ENCODE measurements at places on chromosomes 13 and 19. TPM values are rescaled to one million over a fixed set of nuclear protein-coding genes. Genes with fewer than 3 reads are reported as not detected.

Gene ZNF562
- total RNA-seq: 23.7 TPM

DNA sequence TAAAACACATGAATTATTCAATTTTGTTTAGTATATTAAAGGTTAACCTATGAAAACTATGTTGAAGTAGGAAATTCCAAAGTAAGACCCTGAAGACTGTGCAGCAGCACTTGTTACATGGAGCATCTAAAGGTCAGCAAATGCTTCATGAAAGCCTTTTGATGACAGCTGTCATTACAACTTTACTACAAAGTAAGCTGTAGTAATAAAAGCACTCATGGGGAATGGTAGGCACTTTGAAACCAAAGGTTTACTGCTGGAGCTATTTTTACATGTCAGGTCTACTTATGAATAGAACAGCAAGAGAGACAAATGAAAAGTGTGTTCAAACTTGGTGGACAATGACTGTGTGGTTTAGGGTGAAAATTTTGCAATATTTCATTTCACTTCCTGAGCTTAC, 672.5 kb upstream of the PCDH20 start:
- DNase-seq: no peak

DNA sequence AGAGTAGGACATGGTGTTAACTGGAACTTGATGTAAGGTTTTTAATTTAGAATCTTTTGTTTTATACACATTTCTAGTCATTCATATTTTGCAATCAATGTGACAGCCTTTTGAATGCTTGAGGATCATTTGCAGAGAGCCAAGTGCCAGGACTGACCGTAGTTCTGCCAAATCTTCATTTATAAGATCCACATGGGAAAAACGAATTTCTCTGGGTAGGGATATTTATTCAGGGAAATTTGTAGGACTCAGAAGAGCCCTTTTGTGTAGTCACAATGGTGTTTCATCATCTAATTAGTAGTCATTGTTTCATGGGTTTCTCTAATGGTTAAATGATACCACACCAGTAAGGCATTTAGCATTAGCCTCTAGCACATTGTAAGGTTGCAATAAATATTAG, 161.1 kb downstream of the LMO7 start:
- no peak for DNase-seq

GRCh38 chr13:101915331-101915730, 462.9 kb downstream of the ITGBL1 start:
- no peak for DNase-seq

Gene ZNF581
- total RNA-seq: 46.2 TPM

DNA sequence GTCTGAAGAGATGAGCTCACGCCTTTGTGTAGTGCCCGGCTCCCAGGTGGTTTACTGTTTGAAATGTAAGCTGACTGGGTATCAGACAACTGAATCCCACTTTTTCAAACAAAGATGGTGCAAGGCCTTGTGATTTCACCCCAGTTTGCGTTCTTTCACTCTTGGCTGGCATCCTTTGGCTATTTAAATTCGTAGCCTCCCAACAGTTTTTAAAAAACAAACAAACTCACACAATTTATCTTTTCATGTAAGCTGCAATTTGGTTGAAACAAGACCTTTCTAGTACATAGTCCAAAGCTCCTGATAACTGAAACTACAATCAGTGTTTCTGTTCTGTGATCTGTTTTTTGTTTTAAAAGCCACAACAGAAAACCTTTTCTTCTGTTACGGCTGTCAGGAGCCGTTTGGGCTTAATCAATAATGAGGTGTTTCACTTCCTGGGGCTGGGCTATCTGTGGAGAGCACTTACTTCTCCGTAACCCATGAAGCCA, 65.1 kb upstream of the NPAS1 start:
- DNase-seq: no peak

DNA sequence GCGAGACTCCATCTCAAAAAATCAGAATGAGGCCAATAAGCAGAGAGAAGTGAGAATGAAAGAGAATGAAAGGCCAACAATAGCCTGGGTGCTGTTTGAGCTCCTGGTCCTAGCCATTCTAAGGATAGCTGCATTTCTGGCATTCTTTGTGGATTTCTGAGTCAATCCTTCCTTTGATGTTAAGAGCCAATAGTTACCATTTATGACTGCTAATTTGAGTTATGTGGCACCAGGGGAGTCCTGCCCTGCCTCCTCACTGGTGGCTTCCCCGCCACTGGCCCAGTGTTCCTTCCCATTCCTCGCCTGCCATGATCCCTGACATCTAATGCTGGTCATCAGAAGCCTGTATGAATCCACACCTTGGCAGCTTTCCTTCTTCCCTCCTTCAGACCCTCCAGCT, 991.2 kb downstream of the UQCRFS1 start:
- DNase-seq: no peak

DNA sequence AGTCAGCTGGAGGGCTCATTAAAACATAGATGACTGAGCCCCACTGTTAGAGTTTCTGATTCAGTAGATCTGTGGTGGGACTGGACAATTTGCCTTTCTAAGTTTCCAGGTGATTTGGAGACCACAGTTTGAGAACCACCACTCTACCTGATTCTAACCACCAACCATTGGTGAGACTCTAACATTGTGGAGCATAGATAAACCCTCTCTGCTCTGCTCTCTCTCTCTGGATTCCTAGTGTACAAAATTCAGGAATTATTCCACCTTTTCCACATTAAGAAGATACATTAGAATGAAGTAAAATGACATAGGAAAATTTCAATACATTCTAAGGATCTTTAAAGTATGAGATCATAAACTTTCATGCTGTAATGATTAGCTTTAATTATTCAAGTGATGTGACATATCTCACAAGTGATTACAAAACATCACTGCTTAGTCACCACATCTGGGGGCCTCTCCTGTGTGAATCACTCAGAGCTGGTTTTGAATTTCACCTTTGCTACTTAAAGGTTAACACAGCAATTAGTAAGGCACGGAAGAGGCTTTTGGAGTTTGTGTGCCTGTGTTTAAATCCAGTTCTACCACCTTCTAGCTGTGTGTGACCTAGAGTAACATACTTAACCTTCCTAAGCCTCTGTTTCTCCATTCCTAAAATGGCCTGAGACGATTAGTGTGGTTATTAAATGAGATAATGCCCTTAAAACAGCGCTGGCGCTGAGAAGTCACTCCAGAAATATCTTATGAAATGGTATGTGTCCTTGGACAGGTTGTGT, 78.5 kb upstream of the NBEA start:
- DNase-seq: peak; percentile 37

DNA sequence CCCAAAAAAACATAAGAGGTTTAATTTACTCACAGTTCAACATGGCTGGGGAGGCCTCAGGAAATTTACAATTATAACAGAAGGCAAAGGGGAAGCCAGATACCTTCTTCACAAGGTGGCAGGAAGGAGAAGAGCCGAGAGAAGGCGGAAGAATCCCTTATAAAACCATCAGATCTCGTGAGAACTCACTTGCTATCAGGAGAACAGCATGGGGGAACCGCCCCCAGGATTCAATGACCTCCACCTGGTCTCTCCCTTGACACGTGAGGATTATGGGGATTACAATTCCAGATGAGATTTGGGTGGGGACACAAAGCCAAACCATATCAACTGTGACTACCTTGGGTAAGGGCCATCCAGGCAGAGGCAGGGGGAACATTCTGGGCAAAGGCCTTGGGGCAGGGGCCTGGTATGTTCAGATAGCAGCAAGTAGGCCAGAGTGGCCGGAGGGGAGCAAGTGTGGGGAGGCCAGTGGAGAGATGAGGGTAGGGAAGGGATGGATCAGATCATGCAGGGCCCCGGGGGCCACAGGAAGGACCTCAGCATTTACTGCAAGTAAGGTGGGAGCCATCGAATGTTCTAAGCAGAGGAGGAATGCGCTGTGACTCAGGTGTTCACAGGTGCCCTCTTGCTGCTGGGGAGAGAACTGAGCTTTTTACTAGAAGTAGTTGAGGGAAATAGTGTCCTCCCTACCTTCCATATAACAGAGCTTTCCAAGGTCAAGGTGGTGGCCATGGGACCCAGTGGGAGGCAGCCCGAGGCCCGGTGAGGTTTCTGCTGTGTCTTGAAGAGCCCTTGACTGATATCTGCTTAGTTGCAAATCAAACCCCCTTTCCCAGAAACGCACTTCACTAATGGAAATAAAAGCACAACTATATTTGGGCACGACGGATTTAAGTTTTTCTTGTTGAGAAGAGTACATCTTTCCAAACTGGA, 18.0 kb downstream of the RAB3D start:
- no peak for DNase-seq

Gene CPAMD8
- total RNA-seq: 1.3 TPM

DNA sequence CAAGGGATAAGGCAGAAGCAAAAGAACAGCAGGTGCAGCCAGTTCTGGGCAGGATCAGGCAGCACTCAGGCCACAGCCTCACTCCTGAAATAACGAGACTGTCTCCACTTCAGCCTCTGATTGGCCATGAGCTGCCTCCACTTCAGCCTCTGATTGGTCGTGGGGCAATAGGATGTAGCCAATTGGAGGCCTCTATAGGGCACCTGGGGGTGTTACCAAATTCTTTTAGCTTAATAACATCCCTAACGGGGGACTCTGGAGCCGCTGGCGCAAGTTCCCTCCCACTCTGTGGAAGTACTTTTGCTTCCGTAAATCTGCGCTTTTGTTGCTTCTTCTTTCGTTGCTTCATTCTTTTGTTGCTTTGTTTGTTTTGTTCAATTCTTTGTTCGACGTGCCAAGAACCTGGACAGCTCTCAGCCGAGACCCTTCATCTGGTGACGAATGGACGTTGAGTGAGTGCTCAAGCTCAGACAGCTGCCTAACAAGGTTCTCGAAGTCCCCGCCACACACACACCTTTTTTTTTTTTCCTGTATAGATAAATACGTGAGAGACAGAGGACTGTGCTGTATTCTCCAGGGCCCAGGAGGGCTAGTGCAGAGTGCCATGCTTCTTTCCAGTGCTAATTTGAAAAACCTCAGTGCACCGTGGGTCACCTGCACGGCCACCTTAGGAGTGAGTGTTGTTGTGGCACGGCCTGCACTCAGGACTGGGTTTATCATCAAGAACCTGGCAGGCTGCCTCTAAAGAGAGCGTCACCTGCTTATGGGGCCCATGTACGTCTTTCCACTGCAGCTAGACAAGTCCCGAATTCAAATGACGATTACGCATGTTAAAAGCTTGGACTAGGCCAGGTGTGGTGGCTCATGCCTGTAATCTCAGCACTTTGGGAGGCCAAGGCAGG, 32.0 kb upstream of the TUBGCP3 start:
- DNase-seq: peak; percentile 68

Gene RAB11B
- total RNA-seq: 91.3 TPM

All from Caco-2 (cell line).